ENCODE measurements at places on chromosomes 11 and 22.
A peak's percentile ranks its signal among the peaks of the same experiment; 100 is the strongest.

- DNase-seq: no peak
Observed at GRCh38 chr11:105179542-105180278, 40.1 kb upstream of the CARD18 start.

GRCh38 chr22:17724241-17724640 is 50.0 kb downstream of the BID start:
- DNase-seq: no peak

- DNase-seq: no peak
Observed at GRCh38 chr11:77396305-77396704, 77.6 kb downstream of the PAK1 start.

GRCh38 chr11:126335463-126335760 is 20.1 kb upstream of the ST3GAL4 start:
- no peak for DNase-seq

GRCh38 chr22:37483050-37483449 is 3.1 kb downstream of the MFNG start:
- no peak for DNase-seq

DNA sequence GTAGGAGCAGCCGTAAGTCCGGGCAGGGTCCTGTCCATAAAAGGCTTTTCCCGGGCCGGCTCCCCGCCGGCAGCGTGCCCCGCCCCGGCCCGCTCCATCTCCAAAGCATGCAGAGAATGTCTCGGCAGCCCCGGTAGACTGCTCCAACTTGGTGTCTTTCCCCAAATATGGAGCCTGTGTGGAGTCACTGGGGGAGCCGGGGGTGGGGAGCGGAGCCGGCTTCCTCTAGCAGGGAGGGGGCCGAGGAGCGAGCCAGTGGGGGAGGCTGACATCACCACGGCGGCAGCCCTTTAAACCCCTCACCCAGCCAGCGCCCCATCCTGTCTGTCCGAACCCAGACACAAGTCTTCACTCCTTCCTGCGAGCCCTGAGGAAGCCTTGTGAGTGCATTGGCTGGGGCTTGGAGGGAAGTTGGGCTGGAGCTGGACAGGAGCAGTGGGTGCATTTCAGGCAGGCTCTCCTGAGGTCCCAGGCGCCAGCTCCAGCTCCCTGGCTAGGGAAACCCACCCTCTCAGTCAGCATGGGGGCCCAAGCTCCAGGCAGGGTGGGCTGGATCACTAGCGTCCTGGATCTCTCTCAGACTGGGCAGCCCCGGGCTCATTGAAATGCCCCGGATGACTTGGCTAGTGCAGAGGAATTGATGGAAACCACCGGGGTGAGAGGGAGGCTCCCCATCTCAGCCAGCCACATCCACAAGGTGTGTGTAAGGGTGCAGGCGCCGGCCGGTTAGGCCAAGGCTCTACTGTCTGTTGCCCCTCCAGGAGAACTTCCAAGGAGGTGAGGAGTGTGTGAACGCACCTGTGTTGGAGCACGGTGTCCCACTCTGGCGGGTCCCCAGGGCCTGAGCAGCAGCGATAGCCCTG is at the start of gene TAGLN:
TAGLN (plus strand) TSS at position 318 of the 863 bp plus-strand sequence. CDS start 3,644 bp downstream, outside the sequence.
- no peak for DNase-seq

- DNase-seq: peak; percentile 45
Observed at GRCh38 chr22:37019309-37020191, at the start of the genes MPST and TST. Gene MPST (plus strand): TSS chr22:37019742. CDS start chr22:37019837, 95 bp downstream. Gene TST (minus strand): TSS chr22:37019447. CDS start chr22:37018732, 715 bp downstream.

GRCh38 chr11:62138630-62139425 is 15.0 kb downstream of the INCENP start:
- no peak for DNase-seq

DNA sequence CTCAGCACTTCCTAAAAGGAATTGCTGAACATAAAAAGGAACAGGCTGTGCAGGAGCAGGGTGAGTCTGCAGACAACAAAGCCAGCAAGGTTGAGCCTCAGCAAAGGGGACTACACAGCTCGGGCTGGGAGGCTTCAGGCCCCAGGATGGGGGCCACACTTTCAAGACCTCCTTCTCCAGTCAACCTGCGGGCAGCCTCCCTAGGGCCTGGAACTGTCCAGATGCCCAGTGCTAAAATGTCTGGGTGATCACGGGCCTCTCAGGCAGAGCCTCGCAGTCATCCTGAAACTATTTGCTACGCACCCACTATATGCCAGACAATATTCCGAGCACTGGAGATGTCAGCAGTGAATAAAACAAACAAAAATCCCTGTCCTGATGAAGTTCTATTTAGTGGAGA is 3.9 kb upstream of the NEFH start:
- no peak for DNase-seq

GRCh38 chr11:112025707-112026106 is 499 bp downstream of the DLAT start:
- no peak for DNase-seq

- no peak for DNase-seq
Observed at GRCh38 chr11:85989746-85990145, 79.1 kb downstream of the PICALM start.

DNA sequence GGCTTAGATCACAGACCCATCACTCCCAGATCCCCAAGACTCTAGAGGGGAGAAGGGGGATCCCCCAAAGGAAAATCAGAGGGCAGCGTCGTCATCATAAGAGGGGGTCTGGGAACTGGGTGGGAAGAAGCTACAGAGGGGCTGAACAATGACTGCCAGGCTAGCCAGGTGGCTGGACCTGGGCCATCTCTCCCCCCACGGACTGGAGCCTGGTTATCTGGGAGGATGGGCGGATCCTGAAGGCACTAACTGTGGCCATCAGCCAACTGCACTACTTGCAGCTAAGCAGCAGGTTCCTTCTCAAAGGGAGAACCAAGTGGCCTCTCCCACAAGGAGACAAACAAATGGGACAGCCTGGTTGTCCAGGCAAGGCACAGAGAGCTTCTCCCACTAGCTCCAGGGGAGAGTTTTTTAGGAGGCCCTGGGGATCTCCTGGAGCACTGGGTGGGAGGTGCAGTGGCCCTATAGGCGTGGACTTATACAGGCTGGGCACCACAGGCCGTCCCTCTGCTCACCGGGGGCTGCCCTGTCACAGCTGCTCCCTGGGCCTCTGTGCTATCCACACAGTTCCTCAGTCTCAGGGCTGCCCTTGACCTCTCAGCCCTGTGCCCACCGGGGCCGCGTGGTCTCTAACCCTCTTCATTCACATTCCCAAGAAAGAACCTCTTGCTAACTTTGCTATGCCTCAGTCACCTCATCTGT is 15.4 kb downstream of the P2RY6 start:
- no peak for DNase-seq

- no peak for DNase-seq
Observed at GRCh38 chr11:48037709-48038468, 57.5 kb downstream of the PTPRJ start.

DNA sequence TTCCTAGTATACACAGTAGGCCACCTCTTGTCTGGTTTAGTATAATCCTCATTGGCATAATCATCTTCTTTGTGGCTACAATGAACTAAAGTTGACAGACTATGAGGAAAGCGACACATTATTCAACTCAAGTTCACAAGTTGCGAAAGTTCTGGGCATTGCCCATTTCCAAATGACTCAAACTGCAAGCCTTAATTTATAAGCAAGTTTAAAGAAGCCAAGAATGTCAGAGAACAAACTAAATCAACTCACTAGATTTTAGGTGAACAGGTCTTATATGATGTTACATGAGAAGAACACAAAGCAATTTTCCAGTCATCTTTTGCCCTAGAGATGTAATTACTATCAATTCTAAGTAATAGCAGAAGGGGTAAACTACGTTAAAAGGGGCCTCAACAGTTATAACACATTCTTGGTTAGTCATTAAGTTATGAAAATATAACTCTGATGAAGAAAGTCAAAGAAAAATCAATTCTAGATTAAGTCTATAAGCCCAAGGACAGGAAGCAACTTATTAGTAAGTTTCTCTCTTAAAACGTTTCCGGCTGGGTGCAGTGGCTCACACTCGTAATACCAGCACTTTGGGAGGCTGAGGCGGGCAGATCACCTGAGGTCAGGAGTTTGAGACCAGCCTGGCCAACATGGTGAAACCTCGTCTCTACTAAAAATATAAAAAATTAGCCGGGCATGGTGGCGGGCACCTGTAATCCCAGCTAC is 21.5 kb downstream of the PICALM start:
- peak; percentile 65 for DNase-seq

DNA sequence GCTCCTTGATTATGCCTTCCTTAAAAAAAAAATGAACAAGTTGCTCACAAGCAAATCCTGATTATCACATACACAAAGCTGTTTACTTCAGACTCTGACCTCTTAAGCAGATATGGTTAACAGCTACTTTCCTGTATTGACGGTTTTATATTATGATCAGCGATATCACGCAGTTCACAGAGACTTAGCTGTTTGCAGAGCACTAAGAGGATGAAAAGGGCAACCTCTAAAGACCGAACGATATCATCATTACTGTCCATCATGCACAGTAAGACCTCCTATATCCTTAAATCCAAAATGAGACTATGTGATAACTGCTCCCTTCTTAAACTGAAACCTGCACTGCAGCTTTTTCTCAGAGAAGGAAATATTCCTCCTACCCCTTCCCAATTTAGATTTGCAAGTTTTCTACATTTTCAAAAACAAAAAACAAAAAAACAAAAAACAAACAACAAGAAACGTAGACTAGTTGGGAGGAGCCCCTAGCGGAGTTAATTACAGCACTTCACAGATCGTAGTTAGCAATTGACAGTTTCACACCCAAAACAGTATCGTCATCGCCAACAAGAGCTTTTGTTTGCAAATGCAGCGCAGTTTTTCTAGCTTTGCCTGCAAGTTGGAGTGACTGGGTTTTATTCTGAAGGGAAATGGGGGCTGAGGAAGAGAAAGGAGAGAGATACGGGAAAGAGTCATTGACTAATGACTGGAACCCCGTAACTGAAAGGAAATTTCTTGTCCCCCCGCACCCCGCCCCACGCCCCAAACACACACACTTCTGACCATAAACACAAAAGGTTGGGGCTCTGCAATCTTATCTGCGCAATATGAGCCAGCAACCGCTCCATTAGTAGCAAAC is 1.2 kb downstream of the DDX6 start:
- DNase-seq: peak; percentile 73

GRCh38 chr11:1487851-1488574 is 1.4 kb upstream of the MOB2 start:
- no peak for DNase-seq

GRCh38 chr22:36329254-36330078 is 58.3 kb downstream of the MYH9 start:
- DNase-seq: peak; percentile 72

- DNase-seq: no peak
Observed at GRCh38 chr11:16081382-16082094, 274.8 kb downstream of the SOX6 start.

DNA sequence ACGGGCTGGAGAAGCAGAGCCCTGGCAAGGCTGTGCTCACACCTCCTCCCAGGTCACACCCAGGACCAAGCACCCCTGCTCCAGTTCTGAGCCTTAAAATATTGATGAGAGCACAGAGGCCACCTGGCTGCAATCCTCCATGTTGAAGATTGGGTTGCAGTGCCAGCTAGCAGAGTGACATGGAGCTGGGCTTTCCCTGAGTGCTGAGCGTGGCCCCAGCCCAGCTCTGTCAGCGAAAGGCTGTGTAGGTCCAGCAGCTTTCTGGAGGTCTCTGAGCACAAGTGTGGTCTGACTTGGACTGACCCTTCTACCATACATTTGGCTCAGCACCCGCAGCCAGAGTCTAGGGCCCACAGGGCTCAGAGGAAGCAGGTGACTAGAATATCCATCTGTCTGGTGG is 4.0 kb upstream of the CHKA start:
- no peak for DNase-seq

DNA sequence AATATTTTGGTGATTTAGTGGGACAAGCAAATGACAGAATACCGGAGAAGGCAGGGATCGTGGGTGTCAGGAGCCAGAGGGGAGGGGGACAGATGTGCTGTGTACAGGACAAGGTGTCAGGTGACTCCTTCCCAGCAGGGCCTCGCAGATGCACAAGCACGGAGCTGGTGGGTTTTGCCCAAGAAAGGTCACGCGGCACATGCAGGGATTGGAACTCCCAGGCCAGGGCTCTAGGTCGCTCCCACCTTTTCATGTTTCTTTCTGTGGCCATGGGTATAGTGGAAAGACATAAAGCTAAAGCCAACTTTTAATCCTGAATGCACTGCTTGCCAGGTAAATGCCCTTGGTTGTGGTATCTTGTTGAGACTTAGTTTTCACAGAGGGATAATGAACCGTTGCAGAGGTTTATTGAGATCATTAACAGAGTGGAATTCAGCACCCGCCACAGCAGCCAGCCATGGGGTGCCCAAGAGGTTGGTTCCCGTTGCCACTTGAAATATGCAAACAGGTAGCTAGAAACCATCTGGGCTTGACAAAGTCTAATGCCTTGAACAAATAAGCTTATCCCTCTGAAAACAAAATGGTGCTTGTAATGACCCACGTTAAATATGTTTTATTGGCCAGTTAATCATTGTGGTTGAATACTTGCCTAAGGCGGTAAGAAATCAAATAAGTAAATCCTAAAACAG is 10.1 kb downstream of the C22orf23 start:
- DNase-seq: no peak

DNA sequence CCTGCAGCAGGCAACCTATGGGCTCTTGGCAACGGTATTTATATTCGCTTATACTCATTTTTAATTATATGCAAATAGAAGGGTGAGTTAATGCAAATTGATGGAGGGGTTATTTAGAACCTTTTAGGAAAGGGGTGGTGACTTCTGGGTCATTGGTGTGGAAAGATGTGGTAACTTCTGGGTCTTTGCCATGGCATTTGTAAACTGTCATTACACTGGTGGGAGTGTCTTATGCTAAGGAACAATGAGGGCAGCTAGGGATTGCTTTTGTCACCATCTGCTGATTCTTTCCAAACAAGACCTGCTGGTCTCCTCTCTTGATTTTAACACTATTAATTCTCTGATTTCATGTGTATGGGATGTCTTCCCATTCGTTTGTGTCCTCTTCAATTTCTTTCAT is 11.7 kb upstream of the KAT5 start:
- no peak for DNase-seq

DNA sequence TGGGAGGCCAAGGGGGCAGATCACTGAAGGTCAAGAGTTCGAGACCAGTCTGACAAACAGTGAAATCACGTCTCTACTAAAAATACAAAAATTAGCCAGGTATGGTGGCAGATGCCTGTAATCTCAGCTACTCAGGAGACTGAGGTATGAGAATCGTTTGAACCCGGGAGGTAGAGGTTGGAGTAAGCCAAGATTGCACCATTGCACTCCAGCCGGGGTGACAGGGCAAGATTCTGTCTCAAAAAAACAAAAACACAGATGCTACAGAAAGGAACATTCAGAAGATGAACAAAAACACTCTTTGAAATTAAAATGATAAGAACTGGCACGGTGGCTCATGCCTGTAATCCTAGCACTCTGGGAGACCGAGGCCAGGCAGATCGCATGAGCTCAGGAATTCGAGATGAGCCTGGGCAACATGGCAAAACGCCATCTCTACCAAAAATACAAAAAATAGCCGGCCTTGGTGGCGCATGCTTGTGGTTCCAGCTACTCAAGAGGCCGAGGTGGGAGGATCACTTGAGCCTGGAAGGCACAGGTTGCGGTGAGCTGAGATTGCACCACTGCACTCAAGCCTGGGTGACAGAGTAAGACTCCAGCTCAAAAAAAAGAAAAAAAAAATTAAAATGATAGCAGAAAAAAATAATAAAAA is 8.5 kb downstream of the RAB6A start:
- DNase-seq: no peak

GRCh38 chr11:30453705-30454104 is 130.8 kb downstream of the ARL14EP start:
- DNase-seq: no peak

GRCh38 chr11:106642331-106642730 is 375.9 kb downstream of the GUCY1A2 start:
- no peak for DNase-seq
